Panc1 (cell line): ENCODE measurements at places on chromosomes 7 and 10.

DNA sequence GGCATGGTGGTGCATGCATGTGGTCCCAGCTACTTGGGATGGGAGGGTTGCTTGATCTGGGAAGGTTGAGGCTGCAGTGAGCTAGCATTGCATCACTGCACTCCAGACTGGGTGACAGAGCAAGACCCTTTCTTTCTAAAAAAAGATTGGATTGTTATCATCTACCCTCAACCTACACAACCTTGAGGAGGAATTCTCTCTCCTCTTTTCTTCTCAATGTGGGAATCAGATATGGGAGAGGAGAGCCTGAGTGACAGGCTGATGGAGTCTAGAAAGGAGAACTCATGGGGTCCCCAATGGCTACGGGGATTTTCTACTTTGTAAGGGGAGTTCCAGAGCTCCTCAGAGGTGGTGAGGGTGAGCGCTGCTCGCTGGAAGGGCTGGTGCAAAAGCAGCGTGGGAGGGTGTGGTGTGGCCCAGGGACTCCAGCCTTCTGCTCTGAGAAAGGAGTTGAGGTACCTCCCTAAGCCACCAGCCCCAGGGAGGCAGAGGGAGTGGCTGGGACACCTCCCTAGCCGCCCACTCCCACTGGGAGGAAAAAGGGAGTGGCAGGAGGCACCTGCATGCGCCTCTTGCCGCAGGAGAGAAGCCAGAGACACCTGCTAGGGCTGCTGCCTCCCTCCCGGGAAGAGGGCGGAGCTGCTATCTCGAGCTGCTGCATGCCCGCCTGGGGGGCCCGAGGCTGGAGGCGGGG is 48.4 kb downstream of the GATA3 start:
- DNase-seq = no peak

DNA sequence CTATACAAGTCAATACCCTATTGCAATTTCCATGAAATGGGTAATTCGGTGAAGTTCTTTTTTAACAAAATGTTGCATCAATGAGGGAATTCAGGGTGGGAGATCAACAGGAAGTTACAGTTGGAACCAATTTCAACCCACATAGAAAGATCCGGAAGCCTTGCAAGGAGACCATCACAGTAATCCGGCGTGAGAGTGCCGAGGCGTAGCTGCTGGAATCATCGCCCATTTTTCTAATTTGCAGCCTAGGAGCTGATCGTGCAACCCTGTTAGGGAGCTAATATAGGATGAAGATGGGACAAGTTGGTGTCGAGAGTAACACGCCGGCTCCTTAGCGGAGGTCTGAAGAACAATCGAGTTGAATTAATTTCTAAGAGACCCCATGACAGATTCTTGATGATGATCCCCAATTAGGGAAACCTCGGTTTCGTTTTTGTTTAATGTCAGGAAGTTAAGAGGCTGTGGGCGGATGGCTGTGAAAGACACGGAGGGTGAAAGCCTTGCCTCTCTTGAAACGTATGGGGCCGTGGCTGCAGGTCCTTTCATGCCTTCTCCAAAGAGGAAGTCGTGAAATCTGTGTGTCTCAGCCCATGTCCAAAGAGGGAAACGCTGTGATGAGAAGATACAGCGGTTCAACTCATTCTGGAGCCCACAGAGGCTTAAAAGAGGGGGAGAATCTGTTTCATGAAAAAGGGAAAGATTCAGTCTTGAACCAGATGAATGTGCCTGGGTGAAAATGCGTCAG is 51.2 kb upstream of the CARD11 start:
- no peak for DNase-seq

GRCh38 chr7:31814187-31814586 is 127.2 kb downstream of the PPP1R17 start:
- no peak for DNase-seq

DNA sequence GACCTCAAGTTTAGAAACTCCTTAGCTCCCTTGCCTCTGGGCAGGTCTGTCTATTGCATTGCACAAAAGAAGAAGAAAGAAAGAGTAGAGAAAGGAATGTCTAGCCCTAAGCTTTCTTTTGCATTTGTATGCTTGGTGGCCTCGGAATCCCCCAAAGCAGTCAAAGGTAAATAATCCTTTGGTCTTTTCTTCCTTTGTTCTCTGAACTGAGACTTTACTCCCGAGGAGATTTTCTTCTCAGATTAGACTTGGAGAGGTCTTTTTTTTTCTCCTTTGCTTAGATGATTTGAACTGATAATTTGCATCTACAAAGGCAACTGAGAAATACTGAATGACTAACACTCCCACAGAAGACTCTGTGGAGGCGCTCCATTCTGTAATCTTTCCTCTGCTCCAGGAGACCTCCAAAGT is 93.2 kb downstream of the AKR1D1 start:
- no peak for DNase-seq

DNA sequence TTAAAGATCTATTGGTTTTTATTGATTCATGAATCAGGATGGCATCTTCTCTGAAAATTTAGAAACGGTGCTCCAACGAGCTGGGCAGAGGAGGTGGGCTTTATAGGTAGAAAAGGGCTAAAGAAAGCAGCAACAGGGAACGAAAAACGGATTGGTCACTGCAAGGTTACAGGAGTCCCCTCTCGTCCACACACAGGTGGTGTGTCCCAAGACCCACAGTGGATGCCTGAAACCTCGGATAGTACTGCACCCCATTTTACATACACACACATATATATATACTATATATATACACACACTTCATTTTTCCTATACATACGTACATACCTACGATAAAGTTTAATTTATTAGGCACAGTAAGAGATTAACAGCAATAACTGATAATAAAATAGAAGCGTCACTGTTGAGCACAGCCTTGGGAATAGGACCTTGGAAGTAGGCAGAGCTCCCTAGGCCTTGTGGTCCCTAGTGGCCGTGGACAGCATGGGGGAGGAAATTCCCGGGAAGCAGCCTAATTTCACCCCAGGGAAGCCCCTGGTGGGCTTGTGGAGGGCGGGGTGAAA is 737 bp upstream of the NUB1 start:
- DNase-seq = no peak

GRCh38 chr7:45586542-45587520 is 12.7 kb downstream of the ADCY1 start:
- no peak for DNase-seq

DNA sequence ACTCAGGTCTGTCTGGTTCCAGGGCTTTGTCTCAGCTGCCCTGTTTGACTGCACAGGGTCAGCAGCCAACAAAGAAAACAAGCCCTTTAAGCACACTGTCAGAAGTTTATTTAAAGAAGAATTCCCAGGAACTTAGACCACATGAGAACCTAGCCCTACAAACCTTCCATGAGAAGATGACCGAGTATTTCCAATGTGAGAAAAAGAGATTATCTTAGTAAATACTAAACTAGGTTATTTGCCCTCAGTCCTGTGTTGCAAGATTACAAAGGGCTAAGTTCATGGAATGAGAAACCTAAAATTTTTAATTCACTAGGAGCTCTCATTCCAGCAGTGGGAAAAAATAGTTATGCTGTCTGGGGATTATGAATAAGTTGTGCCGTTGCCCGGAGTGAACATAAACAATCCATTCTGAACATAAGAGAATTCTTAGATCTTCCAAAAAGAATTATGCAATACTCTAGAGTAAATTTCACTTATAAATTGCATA is 46.7 kb downstream of the NOC3L start:
- DNase-seq = no peak

GRCh38 chr10:16724509-16724908 is 92.7 kb downstream of the RSU1 start:
- no peak for DNase-seq

DNA sequence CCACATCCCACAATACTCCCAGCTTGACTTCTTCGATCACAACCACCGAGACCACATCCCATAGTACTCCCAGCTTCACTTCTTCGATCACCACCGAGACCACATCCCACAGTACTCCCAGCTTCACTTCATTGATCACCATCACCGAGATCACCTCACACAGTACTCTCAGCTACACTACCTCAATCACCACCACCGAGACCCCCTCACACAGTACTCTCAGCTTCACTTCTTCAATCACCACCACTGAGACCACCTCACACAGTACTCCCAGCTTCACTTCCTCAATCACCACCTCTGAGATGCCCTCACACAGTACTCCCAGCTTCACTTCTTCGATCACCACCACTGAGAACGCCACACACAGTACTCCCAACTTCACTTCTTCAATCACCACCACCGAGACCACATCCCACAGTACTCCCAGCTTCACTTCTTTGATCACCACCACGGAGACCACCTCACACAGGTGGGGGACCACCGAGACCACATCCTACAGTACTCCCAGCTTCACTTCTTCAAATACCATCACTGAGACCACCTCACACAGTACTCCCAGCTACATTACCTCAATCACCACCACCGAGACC is 8.6 kb downstream of the MUC3A start:
- DNase-seq = peak; percentile 32

DNA sequence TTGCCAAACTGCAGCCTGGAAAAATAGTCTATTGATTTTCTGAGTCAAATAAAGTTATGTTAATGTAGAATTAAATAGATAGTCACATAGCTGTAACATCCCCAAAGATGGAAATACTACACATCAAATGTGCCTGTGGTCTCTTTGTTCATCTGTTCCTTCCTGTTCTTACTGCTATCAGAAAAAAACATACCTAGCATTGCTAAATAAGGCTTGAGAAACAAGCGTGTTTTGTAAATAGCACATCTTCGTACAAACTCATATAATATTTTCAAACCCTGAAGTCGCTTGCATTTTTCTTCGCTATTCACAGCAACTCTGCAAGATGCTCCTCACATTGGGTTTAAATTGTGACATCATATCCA is 116.1 kb downstream of the KLF6 start:
- DNase-seq = no peak

GRCh38 chr10:100508691-100509150 is 10.9 kb downstream of the SEC31B start:
- no peak for DNase-seq

DNA sequence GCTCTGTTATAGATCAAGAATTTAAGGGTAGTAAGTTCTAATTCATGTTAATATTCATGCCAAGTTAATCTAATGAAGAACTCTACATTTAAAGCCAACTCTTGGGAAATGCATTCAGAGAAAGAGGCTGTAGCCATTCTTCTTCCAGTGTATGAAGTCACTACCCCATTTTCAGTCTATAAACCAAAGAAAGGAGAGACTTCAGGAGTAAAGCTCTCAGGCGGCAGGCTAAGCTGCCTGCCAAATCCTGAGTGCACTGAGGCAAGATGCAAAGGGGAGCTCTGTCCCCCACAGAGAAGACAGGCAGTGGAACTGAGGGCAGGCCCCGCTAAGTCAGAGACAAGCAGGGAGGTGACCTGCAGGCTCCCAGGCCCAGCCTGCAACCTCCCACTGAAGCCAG is 41.5 kb downstream of the SLIT1 start:
- no peak for DNase-seq

- no peak for DNase-seq
Observed at GRCh38 chr7:30886608-30887011, 25.0 kb upstream of the AQP1 start.

GRCh38 chr10:112678987-112679386 is 232.0 kb downstream of the VTI1A start:
- DNase-seq = no peak

DNA sequence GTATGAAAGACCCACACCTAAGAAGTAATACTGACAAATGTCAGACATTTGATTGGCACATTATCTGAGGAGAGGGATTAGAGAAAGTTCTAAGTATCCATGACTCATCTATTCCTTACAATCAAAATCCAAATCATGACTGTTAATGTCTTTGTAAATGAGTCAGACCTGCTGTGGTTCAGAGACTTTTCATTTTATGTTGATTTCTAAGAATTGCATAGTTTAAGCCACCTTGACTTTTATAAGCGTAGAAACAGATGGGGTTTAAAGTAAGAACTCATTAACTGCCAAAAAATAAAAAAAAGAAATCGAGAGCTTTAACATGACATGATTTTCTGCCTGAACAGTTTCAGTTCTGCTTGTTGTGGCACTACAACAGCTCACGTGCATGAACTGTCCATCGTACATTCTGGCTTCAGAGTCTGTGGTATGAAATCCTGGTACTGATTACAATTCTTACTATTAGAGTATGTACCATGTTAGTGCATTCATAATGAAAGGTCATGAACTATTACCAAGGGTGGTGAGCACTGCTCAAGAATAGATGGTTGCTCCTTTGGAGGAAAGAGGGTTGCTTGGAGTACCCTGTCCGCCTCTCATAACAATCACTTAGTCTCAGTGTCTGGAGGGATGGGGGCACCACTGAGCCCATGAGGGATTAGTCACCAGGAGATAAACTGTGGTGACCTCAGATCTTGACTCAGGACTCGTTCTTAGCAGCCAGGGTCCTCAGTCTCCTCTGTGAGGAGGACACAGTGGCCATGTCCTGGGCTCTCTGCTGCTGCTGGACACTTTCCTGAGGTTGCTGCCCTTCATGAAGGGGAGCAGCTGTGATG is 42.2 kb downstream of the ACSM6 start:
- peak; percentile 67 for DNase-seq

DNA sequence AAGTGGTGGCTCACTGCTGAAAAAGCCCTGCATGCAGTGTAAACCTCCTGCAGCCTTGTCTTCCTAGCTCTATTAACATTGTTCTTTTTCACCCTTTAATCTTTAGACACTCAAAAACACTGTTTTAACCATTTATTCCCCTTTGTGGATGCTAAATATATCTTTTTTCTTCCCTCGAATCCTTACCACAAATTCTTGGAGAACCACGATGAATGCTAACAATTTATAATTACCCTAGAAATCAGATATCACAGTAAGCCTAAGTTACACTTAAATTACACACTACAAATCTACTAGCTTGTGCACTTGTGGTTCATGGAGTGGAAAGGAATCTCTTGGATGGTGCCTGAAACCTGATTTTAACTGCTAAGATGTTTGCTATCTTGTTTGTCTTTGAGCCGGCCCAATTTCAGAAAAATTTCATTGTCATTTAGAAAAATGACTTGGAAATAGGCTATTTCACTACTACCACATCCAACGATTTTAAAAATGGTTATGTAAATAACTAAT is 125.1 kb upstream of the NOBOX start:
- no peak for DNase-seq

DNA sequence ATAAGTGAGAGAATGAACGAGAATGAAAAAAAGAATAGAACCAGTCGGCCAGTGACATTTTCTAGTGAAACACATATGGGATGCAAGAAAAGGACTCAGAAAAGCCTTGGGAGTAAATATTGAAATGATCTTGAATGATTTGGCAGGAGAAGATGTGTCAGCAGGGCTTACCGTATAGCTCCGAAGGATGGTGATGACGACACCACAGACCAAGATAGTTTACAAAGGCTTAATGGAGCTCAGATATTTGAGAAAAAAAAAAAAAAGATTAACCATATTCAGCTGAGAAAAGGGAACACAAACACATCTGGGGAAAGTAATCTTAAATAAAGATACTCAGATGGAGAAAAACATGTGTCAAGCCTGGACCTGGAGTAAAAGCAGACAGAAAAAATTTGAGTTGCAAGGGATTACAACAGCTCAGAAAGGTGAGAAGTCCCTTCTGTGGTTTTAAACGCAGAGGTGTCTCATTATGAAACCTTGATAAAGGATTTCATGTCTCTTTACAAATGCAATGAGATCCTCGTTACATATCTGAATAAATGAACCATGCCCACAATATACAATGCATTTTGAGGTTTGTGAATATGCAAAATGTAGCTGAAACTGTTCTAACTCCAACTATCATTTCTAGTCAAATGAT is 36.0 kb downstream of the DNAJB9 start:
- no peak for DNase-seq
